ENCODE measurements at places on chromosomes 2 and 18.

DNA sequence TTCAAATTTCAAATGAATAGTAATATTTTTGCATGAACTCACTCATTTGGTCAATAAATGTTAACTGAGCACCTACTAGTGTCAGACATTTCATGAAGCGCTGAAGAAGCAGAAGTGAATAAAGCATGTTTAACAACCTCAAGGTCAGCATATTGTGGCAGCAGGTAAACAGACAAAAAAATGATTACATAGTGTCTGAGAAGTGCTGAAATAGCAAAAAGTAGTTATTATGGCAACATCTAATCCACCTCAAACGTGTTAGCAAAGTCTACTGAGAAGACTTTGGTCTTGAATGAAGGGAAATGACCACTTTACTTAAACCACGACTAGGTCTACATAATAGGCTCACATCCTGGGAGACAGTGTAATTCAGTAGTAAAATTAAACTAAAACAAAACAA, 452.2 kb upstream of the LRATD1 start:
- no peak for DNase-seq

DNA sequence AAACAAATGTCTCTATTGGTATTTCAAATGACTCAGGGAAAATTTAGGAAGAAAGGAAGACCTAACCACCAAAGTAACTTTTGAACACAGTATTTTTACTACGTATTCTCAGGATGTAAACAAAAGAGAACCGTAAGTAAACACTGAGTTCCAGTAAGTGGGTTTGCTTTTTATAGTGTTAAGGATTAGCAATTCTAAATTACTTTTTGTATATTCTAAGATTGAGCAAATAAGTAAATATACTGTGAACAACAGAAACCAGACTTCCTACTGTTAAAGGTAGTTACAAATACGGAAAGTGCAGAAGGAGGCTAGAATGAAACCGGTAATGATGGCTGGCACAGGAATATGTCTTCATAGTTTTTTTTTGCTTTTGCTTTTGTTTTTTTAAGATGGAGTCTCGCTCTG, 31.5 kb downstream of the SESTD1 start:
- DNase-seq, result no peak

GRCh38 chr2:39492716-39493115, 55.6 kb upstream of the MAP4K3 start:
- DNase-seq, result no peak

DNA sequence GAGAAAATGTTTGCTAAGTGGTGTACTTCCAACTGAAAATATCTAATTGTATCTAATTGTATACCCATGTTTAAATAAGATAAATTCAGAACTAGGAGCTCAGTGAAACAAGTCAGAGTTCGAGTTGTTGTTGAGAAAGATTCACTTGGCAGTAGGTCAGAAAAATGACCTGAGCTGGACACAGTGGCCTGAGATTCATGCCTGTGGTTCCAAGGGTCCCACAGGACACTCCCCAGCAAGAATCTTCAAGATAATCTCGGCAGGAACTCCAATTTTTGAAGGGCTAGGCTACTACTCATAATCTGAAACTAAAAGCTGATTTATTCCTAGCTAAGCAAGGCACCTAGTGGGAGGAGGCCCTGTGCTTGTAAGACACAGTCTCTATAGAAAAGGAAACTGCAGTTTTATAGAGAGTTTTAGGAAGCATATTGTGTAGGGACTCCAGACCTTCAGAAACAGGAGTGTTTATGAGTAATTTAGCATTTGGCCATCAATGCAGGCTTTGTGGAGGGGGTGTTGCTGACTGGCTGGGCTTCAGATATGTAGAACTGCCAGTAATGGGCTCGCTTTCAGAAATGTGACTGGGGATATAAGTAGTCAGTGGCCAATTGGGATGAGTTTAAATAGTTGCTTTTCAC, 43.2 kb downstream of the SP140 start:
- no peak for DNase-seq

GRCh38 chr18:75544051-75544481, 116.6 kb upstream of the SMIM21 start:
- DNase-seq, result no peak

DNA sequence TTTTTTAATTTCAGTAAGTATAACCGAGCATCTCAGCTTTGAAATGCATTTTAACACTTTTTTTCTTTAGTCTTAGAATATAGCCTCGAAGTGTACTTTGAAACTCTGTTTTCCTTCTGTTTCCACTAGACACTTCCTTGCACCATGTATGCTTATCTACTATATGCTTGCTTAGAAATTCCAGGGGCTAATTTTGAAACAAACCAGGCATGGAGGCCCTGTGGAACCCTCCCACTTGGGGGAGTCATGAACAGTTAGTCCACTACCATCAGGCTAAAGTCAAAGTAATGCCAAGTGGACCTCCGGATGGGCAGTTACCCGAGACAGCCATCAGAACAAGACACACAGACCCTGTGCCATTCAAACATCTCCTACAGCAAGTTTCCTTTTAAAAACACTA, 120.3 kb downstream of the LCLAT1 start:
- no peak for DNase-seq

GRCh38 chr18:22932885-22933205, 283 bp upstream of the RBBP8 start:
- no peak for DNase-seq

- no peak for DNase-seq
These were observed 126.2 kb upstream of the LGALSL start for GRCh38 chr2:64327510-64328414.

DNA sequence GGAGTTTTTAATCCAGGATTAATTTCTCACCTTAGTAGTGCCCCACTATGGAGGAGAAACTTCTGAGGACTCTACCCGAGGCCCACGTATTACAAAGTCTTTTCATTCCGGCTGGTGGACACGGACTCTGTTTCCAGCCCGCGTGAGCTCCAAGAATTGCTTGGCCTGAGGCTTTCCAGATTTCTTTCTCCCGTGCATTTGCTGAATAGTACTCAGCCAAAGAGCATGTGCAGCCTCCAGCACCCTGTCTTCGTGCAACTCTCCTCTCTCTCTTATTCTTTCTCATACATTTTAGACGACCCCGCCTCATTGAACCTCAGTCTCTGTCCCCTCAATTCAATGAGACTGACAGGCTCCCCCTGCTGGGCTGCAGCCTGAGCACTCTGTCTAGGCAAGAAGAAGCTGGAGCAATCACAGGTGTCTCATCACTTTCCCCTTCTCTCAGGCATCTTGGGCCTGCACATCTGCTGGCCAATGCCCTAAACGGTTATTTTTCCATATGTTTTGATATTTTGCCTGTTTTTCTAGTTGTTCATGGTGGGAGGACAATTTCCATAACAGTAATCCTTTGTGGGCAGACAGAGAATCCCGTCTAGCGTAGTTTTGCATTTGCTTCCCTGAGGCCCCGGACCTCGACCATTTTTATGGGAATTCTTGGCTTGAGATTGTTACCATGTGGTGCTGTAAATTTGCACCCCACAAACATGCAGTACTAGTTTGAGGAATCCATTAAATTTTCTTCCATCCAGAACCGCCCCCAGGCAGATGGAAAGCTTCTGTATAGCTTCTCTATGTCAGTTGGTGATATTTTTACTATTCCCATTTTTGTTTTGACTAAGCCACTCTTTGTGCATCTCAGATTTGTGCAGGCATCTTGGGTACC, 50.1 kb upstream of the LPIN2 start:
- DNase-seq, result peak; percentile 68

DNA sequence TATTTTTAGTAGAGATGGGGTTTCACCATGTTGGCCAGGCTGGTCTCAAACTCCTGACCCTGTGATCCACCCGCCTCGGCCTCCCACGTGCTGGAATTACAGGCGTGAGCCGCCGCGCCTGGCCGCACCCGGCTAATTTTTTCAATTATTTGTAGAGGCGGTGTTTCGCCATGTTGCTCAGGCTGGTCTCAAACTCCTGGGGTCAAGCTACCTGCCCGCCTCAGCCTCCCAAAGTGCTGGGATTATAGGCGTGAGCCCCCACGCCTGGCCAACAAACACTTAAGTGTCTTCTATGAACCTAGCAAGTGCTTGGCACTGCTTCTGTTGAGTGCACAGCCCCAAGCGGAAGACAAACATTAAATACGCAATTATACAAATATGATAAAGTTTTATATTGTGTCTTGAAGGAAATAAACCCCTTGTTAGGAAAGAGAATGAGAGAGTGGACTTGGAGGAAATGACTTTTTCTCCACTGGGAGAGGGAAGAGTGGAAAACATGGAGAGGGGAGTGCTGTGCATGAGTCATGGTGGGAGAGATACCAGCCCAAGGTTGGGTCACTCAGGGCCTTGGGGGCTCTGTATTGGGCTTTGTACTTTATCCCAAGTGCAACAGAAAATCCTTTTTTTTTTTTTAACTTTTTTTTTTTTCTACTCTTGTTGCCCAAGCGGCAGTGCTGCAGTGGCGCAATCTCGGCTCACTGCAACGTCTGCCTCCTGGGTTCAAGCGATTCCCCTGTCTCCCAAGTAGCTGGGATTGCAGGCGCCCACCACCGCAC, 41.4 kb upstream of the ACTR2 start:
- no peak for DNase-seq

GRCh38 chr2:122682356-122682755, 926.9 kb downstream of the TSN start:
- no peak for DNase-seq

- DNase-seq, result no peak
These were observed 398.3 kb upstream of the HNRNPA3 start for GRCh38 chr2:176814274-176814673.

GRCh38 chr2:10935953-10936942, 24.5 kb downstream of the KCNF1 start:
- no peak for DNase-seq

DNA sequence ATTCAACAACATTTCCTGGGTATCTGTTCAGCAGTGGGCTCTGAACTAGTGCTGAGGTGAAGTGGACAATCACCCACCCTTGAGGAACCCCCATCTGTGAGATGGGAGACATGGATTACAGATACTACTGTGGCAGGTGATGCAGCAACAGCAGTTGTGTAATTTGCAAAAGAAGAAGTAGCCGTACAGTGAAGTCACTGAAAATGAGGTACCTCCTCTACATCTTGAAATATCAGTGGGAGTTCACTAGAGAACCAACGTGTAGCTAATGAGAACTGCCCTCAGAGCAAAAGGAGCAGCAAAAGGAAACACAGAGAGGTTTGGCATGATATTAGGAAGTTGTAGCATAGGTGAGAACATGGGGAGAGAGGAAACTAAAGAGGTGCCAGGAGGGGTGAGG, 41.3 kb downstream of the VSNL1 start:
- no peak for DNase-seq

DNA sequence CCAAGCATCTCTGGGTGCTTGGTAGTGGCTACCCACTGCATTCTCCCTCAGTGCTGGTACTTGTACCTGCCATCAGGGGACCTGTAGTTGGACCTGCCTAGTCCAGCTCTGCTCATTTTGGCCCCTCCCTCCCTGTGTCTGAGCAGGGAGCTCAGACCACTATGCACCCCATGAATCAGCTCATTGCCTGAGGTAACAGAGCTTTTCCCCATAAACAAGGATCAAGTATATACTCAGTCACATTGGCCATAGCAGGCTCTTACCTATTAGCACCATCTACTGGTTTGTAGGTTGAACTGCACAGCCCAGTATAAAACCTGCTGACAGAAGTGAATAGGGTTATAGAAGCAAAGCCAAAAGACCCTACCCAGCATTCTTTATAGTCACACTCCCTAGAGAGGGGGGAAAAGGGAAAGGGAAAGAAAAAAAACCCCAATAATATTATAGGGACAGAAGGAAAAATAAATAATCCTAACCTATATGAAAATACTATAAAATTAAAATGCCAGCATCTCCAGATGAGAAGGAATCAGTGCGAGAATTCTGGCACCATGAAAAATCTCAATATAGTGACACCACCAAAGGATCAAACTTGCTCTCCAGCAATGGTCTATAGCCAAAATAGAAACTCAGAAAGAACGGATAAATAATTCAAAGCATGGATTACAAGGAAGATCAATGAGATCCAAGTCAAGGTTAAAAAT, 6.9 kb upstream of the FLACC1 start:
- DNase-seq, result no peak

All from NCI-H1048 (cell line).